Spleen (tissue), 13 donors: ENCODE measurements at places on chromosomes 2 and 18. TPM values are rescaled to one million over a fixed set of nuclear protein-coding genes. Genes with fewer than 3 reads are reported as not detected.

GRCh38 chr2:108634011-108634410 lies 85.3 kb upstream of the RANBP2 start:
- H3K36me3 ChIP-seq, result no peaks in the 10 kb centered on the region
- H3K27ac ChIP-seq, result no peak overlapping the region
- DNase-seq, result no peak
- H3K4me3 ChIP-seq, result no peak overlapping the region
- peaks cover 99% of the 10 kb centered on the region for H3K4me1 ChIP-seq
- no peaks in the 10 kb centered on the region for H3K27me3 ChIP-seq

GRCh38 chr2:204370172-204370718 lies 175.0 kb upstream of the PARD3B start:
- H3K4me1 ChIP-seq, result no peaks in the 10 kb centered on the region
- DNase-seq, result no peak
- no peaks in the 10 kb centered on the region for H3K36me3 ChIP-seq
- no peak overlapping the region for H3K4me3 ChIP-seq

The ZNF512 gene
- total RNA-seq, result 37.6 TPM

DNA sequence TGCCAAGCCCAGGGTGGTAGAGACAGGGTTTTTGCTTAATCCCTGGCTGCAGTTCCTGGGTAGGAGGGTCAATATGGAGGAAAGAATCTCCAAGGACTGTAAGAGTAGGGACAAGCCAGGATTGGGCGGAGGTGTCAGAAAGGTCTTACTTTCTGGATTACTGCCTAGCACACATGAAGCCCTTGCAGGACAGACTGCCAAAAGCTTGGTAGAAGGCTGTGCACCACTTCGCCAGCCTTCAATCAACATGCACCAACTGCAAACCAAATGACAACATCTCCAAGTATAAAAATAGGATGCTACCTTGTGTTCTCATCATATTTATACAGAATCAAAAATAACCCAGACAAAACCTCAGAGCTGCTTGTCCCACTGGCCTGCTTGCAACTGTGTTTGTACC lies 3.7 kb downstream of the ZNF142 start:
- H3K4me3 ChIP-seq, result no peak overlapping the region
- DNase-seq, result no peak
- H3K27me3 ChIP-seq, result no peaks in the 10 kb centered on the region
- H3K36me3 ChIP-seq, result peaks cover 56% of the 10 kb centered on the region

GRCh38 chr2:118539290-118539689 lies 308.2 kb downstream of the EN1 start:
- no peaks in the 10 kb centered on the region for H3K4me1 ChIP-seq
- H3K4me3 ChIP-seq, result no peak overlapping the region
- no peak for DNase-seq
- no peaks in the 10 kb centered on the region for H3K27me3 ChIP-seq
- no peak overlapping the region for H3K27ac ChIP-seq

DNA sequence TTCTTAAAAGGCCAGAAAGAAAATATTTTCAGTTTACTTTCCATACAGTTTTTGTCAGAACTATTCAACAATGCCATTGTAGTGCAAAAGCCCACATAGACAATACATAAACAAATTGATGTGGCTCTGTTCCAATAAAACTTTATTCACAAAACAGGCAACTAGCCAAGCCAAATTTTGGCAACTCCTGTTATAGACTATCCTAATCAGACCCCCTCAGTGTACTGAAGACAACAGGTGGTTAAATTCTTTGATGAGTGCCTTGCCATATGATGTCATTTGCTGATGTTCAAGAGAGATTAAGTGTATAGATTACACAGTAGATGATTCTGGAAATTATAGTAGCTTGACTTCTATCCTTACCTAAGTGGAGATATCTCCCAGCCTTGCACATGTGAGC lies 83.4 kb downstream of the FANCL start:
- H3K4me1 ChIP-seq, result no peaks in the 10 kb centered on the region
- no peak for DNase-seq
- no peaks in the 10 kb centered on the region for H3K27me3 ChIP-seq
- no peak overlapping the region for H3K4me3 ChIP-seq

The C2orf72 gene
- total RNA-seq, result not detected

DNA sequence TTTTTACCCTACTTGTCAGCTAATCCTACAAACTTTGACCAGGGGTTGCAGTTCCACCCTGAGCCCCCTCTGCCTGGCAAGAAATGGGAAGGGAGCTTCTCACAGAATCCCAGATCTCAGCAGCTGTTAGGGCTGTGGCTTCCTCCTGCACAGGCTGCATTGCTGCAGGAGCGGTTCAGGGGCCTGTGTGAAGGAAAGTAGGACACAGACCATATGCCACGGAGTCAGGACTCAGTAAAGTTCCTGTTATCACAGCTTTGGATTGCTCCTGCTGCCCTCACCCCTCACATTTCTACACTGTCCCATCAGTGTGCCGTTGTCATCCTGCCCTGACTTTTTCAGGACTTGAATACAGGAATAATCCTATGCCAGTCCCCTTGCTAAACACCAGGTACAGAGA lies 62.8 kb upstream of the SP3 start:
- H3K4me3 ChIP-seq, result no peak overlapping the region
- no peaks in the 10 kb centered on the region for H3K36me3 ChIP-seq
- peak overlapping the region; percentile 3 for H3K27ac ChIP-seq
- peaks cover 72% of the 10 kb centered on the region for H3K4me1 ChIP-seq
- DNase-seq, result no peak

DNA sequence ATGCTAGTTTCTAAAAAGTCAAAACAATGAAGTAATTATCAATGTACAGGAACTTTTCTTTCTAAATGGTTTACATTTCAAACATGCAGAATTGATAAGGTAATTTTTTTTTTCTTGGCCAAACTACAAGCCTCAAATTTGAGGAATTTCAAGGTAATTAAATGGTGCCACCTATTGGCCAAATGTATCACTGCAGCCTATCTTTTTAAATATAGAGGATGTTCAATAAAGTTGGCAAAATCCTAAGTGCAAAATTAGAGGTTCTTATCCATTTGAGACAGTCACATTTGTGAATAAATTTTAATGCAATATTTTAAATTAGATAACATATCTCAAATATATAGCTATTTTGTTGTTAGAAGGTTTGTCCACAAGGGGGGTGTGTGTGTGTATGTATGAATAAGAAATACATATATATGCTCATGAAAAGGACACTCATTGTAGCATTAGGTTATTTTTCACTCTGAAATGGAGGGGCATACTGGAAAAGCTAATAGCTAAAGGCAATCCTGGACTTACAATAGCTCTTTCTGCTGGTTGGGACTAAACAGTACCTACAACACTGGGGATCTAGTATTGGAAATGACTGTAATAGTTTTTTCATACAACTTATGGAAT lies 26.2 kb downstream of the MMADHC start:
- H3K4me1 ChIP-seq, result no peaks in the 10 kb centered on the region
- peaks cover 1% of the 10 kb centered on the region for H3K36me3 ChIP-seq
- H3K27me3 ChIP-seq, result no peaks in the 10 kb centered on the region

- no peak for DNase-seq
- H3K4me1 ChIP-seq, result no peaks in the 10 kb centered on the region
- no peak overlapping the region for H3K4me3 ChIP-seq
- no peaks in the 10 kb centered on the region for H3K36me3 ChIP-seq
Measured at GRCh38 chr2:236656166-236656565, 86.5 kb downstream of the ACKR3 start.

GRCh38 chr2:162000431-162000830 lies 73.6 kb downstream of the DPP4 start:
- H3K4me3 ChIP-seq, result no peak overlapping the region
- no peak overlapping the region for H3K27ac ChIP-seq
- H3K36me3 ChIP-seq, result peaks cover 12% of the 10 kb centered on the region
- no peaks in the 10 kb centered on the region for H3K4me1 ChIP-seq

GRCh38 chr2:25043241-25043867 lies 1.5 kb downstream of the EFR3B start:
- H3K27me3 ChIP-seq, result peaks cover 30% of the 10 kb centered on the region
- peak; percentile 47 for DNase-seq
- peaks cover 17% of the 10 kb centered on the region for H3K4me1 ChIP-seq
- H3K4me3 ChIP-seq, result peak overlapping the region; percentile 61
- no peak overlapping the region for H3K27ac ChIP-seq

The SH3BP4 gene
- total RNA-seq, result 11.4 TPM

GRCh38 chr2:212794471-212794870 lies 255.9 kb upstream of the ERBB4 start:
- H3K27ac ChIP-seq, result no peak overlapping the region
- no peaks in the 10 kb centered on the region for H3K4me1 ChIP-seq
- H3K27me3 ChIP-seq, result no peaks in the 10 kb centered on the region
- H3K4me3 ChIP-seq, result no peak overlapping the region
- no peak for DNase-seq
- H3K36me3 ChIP-seq, result no peaks in the 10 kb centered on the region

GRCh38 chr2:179268277-179268925 lies 3.8 kb upstream of the SESTD1 start:
- no peaks in the 10 kb centered on the region for H3K36me3 ChIP-seq
- no peak overlapping the region for H3K4me3 ChIP-seq
- no peak for DNase-seq
- H3K4me1 ChIP-seq, result peaks cover 4% of the 10 kb centered on the region
- no peaks in the 10 kb centered on the region for H3K27me3 ChIP-seq

GRCh38 chr2:25071966-25072365 lies 30.1 kb downstream of the EFR3B start:
- H3K4me3 ChIP-seq, result no peak overlapping the region
- no peak for DNase-seq
- no peaks in the 10 kb centered on the region for H3K27me3 ChIP-seq
- H3K4me1 ChIP-seq, result no peaks in the 10 kb centered on the region
- H3K27ac ChIP-seq, result no peak overlapping the region

DNA sequence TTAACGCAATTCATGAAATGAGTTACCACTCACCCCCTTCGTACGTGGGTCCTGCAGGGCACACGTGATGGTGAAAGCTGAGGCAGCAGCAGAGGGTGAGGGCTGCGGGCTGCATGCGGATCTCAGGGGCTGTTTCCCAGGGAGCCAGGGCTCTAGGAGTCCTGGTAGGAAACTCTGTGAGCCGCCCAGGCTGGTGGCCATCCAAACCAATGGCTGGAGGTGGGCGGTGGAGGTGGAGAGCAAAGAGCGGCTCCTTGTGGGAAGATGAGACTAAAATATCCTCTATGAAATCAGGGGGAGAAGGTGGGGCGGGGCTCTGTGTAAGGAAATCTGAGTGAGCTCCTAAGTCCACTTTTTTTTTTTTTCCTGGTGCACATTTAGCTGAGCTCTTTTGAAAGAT lies 120.1 kb upstream of the SLC1A4 start:
- H3K27me3 ChIP-seq, result no peaks in the 10 kb centered on the region
- no peaks in the 10 kb centered on the region for H3K36me3 ChIP-seq
- H3K4me3 ChIP-seq, result no peak overlapping the region
- peaks cover 7% of the 10 kb centered on the region for H3K4me1 ChIP-seq
- H3K27ac ChIP-seq, result no peak overlapping the region
- no peak for DNase-seq

DNA sequence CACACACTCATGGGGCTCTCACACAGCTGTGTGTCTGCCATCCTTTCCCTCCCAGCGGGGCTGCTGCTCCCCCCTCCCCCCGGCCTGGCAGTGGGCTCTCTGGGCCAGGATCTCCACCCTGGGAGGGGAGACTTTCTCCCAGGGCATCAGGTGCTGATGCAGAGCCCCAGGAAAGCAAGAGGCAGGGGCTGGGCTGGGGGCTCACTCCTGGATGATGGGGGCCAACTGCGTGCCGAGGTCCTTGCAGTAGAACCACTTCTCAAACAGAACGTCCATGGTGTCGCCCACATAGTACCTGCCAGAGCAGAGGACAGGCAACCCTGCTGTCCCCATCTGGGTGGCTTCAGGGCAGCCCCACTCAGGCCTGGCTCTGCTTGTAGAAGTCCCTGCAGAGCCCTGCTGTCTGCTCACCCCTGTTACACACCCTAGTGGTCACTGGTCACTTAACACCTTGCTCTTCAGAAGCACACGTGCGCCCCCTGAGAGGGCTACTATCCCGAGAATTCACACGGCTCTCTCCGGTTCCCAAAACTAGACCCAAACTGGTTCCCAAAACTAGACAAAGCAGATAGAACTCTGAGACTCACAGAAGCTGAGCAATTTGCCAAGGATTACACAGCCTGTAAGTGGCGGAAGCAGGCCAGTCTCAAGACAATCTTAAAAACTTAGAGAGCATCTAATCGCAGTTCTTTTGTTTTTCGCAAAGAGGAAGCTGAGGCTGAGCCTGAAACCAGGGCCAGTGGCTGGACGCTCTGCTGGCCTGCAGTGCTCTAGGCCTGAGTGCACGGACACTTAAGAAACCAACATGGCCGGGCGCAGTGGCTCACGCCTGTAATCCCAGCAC lies 6.6 kb upstream of the OXER1 start:
- no peak for DNase-seq
- no peaks in the 10 kb centered on the region for H3K27me3 ChIP-seq
- H3K36me3 ChIP-seq, result no peaks in the 10 kb centered on the region
- H3K4me1 ChIP-seq, result peaks cover 18% of the 10 kb centered on the region

The GPR45 gene
- not detected for total RNA-seq

DNA sequence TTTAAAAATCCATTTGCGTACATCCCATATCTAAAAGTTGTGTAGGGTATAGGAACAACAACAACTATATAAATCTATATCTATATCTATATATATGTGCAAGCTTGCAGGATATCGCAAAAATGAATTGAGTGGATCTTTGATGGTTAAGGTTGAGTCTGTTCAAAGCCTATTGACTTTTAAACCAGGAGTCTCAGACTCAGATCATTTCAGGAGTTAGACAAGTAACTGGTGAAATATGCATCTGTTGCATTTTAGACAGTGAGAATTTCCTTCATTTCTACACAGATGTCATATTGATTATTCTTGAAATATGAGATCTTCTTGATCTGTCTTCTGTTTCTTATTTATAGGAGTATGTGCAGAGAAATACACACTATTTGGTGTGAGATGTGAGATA lies 66.5 kb downstream of the PARD3B start:
- H3K4me1 ChIP-seq, result no peaks in the 10 kb centered on the region
- DNase-seq, result no peak
- no peak overlapping the region for H3K27ac ChIP-seq
- H3K27me3 ChIP-seq, result no peaks in the 10 kb centered on the region
- H3K4me3 ChIP-seq, result no peak overlapping the region

The ARHGEF33 gene
- 2.0 TPM for total RNA-seq

DNA sequence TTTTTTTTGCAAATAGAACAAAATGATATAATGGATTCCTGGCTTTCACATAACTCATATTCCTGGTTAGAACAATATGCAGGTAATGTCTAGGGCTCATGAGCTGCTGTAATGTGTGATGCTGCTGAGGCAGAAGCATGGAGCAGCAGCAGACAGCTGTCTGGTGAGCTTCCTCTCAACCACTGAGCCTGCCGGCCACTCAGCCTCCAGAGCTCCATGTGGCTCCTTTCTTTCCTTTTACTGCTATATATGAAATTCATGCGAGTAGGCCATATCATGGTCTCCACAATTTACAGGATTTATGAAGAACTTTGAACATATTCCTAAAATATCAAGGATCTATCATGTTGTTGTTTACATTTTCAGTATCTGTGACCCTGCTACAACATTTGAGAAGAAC lies 120.9 kb downstream of the MEP1B start:
- H3K27me3 ChIP-seq, result peaks cover 6% of the 10 kb centered on the region
- no peak overlapping the region for H3K27ac ChIP-seq
- no peaks in the 10 kb centered on the region for H3K4me1 ChIP-seq
- H3K4me3 ChIP-seq, result no peak overlapping the region
- no peaks in the 10 kb centered on the region for H3K36me3 ChIP-seq

The CD8B2 gene
- total RNA-seq, result 0.38 TPM

GRCh38 chr2:115560666-115561065 lies 1118.2 kb downstream of the DPP10 start:
- no peaks in the 10 kb centered on the region for H3K36me3 ChIP-seq
- no peaks in the 10 kb centered on the region for H3K4me1 ChIP-seq
- no peaks in the 10 kb centered on the region for H3K27me3 ChIP-seq
- no peak for DNase-seq
- H3K4me3 ChIP-seq, result no peak overlapping the region

- H3K36me3 ChIP-seq, result peaks cover 13% of the 10 kb centered on the region
- no peak for DNase-seq
- no peaks in the 10 kb centered on the region for H3K27me3 ChIP-seq
- no peak overlapping the region for H3K27ac ChIP-seq
Measured at GRCh38 chr2:191836471-191836852, 10.4 kb downstream of the CAVIN2 start.

The UGT1A4 gene
- not detected for total RNA-seq

The UGT1A8 gene
- total RNA-seq, result not detected
